ENCODE measurements at places on chromosomes 7 and 10.

- no peak for DNase-seq
Measured at GRCh38 chr7:16739863-16740622, 13.5 kb upstream of the TSPAN13 start.

DNA sequence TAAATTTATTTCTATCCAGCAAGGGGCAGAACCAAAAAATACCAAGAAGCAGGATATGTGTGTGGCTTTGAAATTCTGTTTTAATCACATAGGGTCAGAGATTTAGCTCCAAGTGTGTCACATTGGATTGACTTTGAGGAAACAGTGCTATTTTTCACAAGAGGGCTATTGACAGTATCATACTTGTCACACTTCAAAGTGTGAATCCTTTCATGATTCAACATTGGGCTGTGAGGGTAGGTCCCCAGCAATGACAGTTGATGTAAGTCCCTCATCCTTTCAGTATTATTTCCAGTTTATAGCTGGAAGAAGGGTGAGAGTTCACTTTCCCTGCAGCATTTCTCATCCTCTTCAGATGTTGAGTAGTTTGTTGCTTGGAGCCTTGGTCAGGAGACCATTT, 7.4 kb downstream of the CCNY start:
- no peak for DNase-seq

- peak; percentile 40 for DNase-seq
Measured at GRCh38 chr10:132714096-132714985, 71.6 kb downstream of the NKX6-2 start.

DNA sequence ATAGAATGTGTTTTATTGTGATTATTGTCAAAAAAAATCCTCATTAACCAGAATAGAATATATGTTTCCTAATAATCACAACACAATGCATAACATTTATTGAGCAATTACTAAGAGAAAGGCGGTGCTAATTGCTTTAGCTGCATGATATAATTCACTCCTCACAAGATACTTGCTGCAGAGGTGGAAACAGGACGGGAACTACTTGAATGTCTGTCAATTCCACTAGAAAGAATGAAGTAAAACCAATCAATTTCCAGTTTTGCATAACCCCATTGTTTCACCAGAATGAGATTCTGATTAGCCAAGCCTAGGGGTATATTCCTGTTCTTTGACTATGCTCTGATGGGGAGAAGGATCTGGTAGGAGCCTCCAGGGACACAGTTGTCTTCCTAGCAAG, 239.1 kb upstream of the NRP1 start:
- DNase-seq: no peak

DNA sequence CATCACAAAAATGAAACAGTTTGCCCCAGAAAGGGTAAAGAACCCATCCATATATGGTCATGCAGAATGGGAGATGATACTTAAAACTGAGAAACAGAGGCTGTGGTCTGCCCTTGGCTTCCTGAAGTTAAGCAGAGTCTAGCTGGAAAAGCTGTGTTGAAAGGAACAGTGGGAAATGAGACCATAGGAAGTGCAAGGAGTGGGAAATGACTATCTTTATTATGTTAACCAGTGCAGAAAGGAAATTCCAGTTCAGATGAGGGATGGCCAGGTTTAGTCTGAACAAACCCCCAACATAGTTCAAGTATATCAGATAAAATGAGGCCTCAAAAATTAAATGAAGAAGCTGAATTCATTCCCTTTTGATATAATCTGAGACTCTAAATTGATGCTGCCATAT, 112.2 kb upstream of the TARP start:
- DNase-seq: no peak

GRCh38 chr10:71923138-71923692, 41.0 kb upstream of the CHST3 start:
- DNase-seq: no peak

DNA sequence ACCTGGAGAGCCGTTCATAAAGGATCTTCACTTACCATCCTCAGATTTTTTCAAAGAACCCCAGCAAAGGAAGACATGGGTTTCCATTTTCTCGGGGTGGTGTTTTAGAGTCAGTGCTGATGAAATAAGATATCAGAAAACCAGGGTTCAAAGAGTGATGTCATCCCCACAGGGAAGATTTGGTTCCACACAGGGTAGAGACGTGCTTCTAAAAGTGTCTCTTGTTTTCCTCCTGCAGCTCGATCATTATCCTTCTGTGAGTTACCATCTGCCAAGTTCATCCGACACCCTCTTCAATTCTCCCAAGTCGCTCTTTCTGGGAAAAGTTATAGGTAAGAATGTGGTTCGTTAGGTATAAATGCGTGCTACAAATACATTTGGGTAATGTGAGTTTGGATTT, 323.8 kb upstream of the C7orf33 start:
- no peak for DNase-seq

DNA sequence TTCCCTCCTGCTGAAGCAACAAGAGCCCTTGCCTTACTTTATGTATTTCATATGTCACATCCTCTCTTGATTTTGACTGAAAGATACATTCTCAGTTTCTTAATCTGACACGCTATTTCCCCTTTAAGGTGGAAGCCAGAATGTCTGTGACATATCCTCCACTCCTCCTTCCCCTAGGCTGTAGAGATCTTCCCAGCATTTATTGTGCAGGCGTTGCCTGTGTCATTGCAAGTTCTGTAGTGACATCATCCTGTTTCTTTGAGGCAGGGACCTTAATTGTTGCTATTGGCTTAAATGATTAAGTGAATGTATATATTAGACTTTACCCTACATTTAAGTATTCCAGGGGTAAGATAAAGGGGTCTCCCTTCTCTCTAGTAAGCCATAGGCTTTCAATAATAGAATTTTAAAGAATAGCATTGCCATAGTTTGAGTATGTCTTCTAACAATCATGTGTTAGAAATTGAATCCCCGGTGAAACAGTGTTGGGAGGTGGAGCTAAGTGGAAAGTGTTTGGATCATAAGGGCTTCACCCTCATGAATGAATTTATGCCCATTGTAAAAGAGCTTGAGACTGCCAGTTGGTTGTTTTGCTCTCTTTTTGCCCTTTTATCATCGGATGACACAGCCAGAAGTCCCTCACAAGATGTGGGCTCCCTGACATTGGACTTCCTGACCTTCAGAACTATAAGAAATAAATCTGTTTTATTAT, 189.5 kb upstream of the CDC14C start:
- no peak for DNase-seq

DNA sequence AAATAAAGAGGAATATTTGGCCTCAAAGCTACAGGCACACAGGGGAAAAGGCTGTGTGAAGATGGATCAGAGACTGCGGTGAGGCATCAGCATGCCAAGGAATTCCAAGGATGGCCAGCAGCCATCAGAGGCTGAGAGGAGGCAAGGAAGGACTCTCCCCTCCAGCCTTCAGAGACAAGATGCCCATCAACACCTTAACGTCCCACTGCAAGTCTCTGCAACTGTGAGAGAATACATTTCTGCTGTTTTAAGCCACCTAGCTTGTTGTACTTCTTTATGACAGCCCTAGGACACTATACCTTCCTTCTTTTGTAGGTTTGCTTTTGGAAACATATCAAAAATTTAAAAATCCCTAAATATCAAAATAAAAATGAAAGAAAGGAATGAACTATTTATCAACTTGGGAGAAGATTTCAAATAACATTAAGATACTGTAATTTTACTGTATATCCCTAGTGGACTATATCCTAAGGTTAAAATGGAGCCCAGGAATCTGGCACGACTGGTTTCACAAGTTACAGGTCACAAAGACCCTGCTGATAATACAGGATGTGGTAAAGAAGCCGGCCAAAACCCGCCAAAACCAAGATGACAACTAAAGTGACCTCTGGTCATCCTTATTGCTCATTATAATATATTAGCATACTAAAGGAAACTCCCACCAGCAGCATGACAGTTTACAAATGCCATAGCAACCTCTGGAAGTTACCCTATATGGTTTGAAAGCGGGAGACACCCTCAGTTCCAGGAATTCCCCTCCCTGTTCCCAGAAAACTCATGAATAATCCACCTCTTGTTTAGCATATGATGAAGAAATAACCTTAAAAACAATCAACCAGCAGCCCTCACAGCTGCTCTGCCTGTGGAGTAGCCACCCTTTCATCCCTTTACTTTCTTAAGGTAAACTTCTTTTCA, 185.2 kb downstream of the AVL9 start:
- DNase-seq: no peak

- DNase-seq: no peak
Measured at GRCh38 chr7:7920056-7920455, 48.5 kb upstream of the GLCCI1 start.

DNA sequence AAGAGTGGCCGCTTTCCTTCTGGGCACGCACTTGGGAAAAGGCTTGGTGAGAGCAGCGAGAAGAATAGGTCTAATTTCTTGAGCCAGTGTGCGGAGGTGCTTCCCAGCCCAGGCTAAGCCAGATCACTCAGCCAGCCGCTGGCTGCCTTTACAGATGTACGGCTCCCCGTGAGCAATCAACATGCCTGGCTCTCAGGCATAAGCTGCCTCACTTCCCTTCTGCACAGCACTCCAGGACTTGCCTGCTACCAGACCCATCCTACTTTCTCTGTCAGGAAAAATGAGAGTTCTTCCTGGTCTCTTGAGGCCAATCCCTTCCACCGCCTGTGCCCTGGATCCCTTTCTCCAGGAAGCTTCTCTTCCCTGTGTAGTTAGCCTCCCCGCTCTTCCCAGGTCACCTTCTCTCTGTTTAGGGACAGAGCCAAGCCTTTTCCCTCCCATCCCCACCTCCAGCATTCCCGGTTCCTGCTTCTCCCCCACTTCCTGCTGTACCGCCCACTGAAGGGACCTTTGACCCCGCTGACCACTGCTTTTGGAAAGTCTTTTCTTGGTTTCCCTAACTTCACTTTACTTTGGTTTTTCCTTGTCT, 1.1 kb upstream of the ACTR3C start:
- peak; percentile 68 for DNase-seq

DNA sequence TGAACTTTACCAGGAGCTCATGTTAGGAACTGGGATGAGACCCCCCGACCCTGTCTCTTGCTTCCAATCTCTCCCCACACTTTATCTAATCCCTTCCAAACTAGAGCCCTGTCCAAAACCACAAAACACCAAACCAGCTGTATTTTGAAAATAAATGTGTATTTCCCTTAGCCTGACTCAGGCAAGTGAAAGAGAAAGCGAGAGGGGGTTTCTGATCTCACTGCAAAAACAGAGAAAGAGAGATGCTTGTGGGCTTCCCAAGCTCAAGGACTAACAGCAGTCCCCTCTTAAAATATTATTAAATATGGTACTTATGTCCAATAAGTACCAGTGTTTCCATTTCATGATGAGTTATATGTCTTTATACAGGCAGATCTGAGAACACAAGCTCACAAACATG, 122.0 kb downstream of the AGMO start:
- DNase-seq: no peak

DNA sequence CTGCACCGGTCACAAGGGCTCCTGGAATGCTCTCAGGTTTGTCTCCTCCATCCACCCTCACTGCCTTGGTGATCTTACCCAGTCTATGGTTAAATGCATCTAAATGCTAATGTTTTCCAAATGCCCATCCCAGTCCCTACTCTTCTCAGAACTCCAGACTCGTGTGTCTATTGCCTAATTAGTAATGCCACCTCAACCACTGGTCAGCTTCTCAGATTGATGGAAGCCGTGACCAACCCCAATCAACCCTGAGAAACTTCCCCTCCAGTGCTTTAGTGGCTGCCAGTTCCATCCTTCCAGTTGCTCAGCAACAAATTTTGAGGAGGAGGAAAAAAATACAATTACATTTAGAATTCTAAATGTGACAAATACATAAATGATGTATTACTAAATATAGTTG, 18.6 kb downstream of the NUDCD3 start:
- DNase-seq: no peak

DNA sequence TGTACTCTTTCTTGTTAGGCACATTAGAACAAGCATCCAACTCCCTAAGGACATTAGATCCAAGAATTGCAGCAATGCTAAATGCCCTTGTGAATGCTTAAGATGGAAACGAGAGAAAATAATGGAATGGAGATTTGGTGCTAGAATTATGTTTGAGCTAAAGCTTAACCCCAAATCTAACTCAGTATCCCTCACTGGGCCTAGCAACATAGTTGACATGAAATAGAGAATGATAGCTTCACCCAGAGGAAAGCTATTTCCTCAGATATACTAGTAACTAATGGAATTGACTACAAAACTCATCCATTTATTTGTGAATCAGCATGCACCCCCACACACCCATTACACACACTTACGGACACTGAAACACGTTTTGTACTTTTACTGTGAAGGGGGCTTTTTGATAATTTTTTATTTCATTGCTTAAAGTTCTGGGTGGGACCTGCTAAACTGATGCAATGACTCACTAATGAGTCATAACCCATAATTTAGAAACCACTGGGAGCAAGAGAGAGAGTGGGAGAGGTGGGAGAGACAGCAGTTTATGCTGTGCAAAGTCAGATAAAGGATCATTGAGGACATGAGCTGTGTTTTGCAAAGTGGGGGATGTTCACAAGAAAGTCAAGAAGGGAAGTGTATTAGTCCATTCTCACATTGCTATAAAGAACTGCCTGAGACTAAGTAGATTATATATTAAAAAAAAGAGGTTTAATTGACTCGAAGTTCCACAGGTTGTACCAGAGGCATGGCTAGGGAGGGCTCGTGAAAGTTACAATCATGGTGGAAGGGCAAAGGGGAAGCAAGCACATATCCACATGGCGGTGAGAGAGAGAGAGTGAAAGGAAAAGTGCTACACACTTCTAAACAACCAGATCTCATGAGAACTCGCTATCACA, 382.7 kb downstream of the SFMBT2 start:
- DNase-seq: no peak

- DNase-seq: no peak
Measured at GRCh38 chr7:88269586-88269985, 37.1 kb downstream of the STEAP4 start.

GRCh38 chr10:88104223-88104622, 240.8 kb downstream of the PTEN start:
- DNase-seq: no peak

- no peak for DNase-seq
Measured at GRCh38 chr10:33461295-33461640, 126.8 kb upstream of the NRP1 start.

DNA sequence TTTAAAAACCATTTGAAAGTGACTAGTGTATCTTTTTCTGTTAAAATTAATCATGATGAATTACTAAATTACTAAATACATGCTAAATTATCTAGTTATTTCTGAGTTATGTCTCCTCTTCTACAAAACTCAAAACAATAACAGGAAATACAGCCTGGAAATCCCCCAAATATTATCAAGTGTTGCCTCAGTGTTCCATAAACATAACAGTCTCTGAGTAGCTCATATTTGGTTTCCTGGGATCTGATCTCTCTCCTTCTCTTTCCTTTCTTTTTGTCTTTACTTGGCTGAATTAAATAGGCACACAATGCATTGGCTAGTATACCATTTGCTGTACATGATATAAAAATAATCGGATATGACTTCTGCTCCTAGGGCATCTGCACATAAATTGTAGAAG, 277.6 kb upstream of the IGFBP3 start:
- no peak for DNase-seq

GRCh38 chr10:62540389-62540788, 166.2 kb downstream of the ZNF365 start:
- no peak for DNase-seq

- DNase-seq: no peak
Measured at GRCh38 chr7:87608431-87608830, 7.7 kb upstream of the ABCB1 start.
